Fibroblast of pulmonary artery (primary cell): ENCODE measurements at places on chromosomes 12 and 14.

DNA sequence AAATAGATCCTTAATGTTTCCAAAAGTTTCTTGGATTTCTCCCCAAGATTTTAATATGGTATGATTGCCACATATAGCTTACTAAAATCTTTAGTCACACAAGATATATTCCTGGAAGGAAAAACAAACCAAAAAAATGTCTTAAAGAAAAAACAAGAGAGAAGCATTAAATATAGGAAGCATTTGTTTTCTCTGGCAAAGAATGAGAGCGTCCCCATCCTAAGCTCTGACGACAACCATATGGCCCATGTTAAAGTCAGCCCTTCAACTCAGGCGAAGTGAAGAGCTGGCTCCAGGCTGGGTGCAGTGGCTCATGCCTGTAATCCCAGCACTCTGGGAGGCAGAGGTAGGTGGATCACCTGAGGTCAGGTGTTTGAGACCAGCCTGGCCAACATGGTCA is 35.6 kb downstream of the GCH1 start:
- peak; percentile 72 for DNase-seq

DNA sequence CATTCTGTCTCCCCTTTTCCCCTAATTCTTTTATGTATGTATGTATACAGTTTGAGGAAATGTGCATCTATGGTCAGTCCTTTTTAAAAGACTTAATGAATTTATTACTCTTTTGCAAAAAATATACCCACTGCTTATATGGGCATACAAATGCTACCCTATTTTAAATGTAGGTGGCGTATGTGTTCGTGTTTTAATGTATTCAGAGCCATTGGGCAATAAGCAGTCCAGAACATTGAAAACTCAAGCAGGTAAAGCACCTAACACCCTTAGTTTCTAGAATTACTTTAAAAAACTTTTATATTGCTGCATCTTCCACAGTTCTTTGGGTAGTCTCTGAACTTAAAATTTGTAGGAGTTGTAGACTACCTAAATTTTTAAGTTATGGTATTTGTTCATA is 42.6 kb upstream of the A2ML1 start:
- DNase-seq, result no peak

- DNase-seq, result no peak
Observed at GRCh38 chr12:44531320-44531971, 344.7 kb downstream of the NELL2 start.

DNA sequence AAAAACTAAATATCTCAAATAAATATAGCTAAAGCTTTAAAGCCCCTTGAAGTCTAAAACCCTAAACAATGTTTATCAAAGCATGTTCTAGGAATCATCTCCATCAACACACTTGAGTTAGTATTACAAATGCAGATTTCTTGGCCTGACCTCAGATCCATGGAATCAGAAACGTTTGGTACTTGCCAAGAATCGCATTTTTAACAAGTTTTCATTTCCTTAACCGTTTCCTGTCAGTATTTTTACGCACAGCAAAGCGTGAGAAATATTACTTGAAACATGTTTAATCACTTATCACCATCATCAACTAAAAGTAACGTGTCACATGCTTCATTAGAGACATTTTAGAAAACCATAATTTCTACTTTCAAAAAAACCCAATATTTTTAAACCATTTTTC is 9.7 kb downstream of the SLCO1C1 start:
- peak; percentile 3 for DNase-seq
